ENCODE measurements at places on chromosomes 2 and 18.

- DNase-seq: peak; percentile 3
Observed at GRCh38 chr2:47664817-47665216, 118.1 kb upstream of the MSH6 start.

DNA sequence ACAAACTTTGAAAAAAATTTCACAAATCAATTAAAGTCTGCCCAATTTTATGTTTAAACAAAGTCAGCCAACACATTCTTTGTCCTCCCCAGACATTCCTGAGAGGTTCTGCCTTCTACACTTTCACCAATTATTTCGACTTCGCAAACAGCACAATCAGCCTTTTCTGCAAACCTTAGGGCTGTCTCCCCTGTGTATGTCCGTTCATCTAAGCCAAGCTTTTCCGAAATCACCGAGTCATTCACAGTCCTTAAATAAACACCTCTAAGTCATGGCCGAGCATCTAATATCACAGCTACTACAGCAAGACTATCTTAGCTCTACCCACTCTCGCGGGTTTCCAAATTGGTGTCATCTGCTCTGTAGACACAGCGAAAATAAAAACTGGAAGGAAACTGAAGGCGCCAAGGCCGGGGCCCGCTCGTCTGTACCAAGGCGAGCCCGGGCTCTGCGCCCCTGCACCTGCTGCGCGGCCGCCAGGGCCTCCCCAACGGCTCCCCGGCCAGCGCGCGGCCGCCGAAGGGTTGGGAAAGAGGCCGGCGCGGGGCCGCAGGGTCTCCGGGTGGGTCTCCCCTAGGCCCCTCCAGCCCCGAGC is 730 bp downstream of the ODC1 start:
- peak; percentile 61 for DNase-seq

GRCh38 chr18:76889091-76889699 is 66.8 kb downstream of the ZNF236 start:
- DNase-seq: no peak

DNA sequence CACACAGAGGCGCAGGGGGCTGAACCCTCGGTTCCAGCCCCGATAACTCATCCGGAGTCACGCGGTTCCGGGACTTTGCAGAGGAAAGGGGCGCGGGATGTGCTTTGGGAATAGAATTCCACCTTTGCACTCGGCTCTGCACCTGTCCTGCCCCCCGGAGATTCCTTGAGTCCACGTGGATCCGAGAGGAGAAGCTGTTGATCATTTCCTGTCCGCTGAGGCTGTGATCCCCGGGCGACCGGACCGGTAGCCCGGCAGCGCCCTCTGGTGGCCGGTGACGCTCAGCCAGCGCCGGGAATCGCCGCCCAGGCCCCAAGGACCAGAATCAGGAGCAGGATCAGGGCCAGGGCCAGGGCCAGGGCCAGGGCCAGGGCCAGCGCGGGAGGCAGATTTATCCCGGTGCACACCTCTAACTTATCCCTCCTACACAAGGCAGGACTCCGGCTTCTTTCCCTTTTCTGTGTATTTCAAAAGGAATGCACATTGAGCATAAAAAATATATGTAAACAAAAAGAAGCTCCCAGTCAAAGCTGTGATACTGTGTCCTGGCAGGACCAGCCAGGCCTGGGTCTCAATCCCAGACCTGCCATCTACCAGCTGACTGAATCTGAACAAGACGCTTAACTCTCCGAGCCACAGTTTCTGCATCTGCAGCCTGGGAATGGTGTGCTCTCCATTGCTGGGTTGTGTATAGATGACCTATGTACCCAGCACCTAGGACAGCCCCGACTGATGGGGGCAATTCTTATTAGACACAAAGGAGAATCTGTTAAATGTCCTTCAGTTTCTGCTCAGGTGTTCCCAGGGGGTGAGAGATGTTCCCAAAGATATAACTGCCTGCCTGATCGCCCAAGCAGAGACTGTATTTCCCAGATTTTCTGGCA is 8.5 kb upstream of the SPATA3 start:
- peak; percentile 64 for DNase-seq

GRCh38 chr2:202822411-202822810 is 49.2 kb downstream of the ICA1L start:
- DNase-seq: no peak

Measured in NCI-H146 (cell line).